ENCODE measurements at places on chromosomes 5 and 9.

- no peak for DNase-seq
Measured at GRCh38 chr9:21871256-21871975, 69.0 kb downstream of the MTAP start.

GRCh38 chr5:140966293-140967225 lies at the start of gene PCDHAC2:
TSS of gene PCDHAC2 (plus strand) at chr5:140966476. CDS start at chr5:140966767, 291 bp downstream.
- no peak for DNase-seq

GRCh38 chr5:1004461-1005248 lies 3.9 kb upstream of the NKD2 start:
- peak; percentile 44 for DNase-seq

- DNase-seq, result no peak
Measured at GRCh38 chr9:134408389-134408788, 82.1 kb downstream of the RXRA start.

- no peak for DNase-seq
Measured at GRCh38 chr5:12214267-12215015, 310.2 kb upstream of the CTNND2 start.

GRCh38 chr5:26601563-26601962 lies 436.8 kb downstream of the CDH9 start:
- no peak for DNase-seq

DNA sequence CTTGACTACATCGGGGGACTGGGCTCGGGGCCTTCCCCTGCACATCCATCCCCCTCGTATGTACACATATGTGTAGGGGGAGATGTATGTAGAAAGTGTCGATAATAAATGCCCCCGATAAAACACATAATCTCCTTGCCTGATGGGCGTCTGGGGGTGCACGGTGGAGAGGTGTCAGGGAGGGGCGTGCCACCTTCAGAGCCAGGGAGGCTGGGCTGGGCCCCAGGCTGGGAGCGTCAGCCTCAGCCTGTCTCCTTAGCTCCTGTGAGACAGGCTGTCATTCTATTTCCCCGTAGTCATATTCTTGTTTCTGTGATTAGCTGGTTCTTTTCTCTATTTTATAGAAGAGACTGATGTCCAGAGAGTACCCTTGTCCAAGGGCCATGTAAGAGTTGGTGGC lies 4.7 kb upstream of the RXRA start:
- DNase-seq, result no peak

GRCh38 chr5:178496214-178496613 lies 94.0 kb downstream of the COL23A1 start:
- DNase-seq, result no peak

GRCh38 chr5:126976520-126977172 lies 53.7 kb downstream of the MARCHF3 start:
- no peak for DNase-seq

DNA sequence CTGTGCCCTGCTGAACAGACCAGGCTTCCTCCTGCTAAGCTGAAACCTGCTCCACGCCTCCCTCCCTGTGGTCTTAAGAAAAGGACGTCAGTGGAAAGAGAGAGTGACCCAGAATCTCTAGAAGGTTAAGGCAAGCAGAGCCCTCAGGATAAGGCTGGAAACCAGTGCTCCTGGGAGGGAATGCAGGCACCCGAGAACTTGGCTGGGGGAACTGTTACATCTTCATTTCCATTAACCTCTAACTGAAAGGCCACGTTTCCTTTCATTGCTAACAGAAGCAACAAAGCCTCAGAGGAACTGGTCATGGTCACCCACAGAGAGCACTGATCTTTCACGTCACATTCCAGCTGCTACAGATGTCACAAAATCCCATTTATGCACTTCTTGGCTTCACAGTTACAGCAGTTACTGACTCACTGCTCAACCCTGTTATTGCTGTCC lies 26.1 kb upstream of the AKNA start:
- DNase-seq, result no peak

- DNase-seq, result no peak
Measured at GRCh38 chr5:95966005-95966404, 4.4 kb upstream of the ELL2 start.

Data from naive thymus-derived CD4-positive, alpha-beta T cell (primary cell).